ENCODE measurements at places on chromosomes 4 and X.
A peak's percentile ranks its signal among the peaks of the same experiment; 100 is the strongest.

DNA sequence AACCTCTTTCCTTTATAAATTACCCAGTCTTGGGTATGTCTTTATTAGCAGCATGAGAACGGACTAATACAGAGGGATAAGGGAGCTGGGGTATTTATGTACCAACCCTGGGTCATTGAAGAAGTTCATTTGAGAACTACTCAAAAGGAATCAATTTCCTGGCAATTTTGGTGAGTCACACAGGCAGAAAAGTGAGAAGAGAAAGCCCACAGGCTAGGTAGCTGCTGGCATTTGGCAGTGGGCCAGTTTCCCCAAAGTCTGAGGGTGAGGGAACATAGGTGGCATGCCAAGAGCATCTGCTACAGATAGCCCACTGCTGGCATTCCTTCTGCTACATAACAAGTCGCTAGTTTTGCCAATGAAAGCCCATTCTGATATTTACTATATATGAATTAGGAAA, 411.2 kb downstream of the MID1IP1 start:
- DNase-seq: no peak
- no peaks in the 10 kb centered on the region for H3K36me3 ChIP-seq
- H3K27me3 ChIP-seq: no peaks in the 10 kb centered on the region
- H3K4me3 ChIP-seq: no peak overlapping the region

DNA sequence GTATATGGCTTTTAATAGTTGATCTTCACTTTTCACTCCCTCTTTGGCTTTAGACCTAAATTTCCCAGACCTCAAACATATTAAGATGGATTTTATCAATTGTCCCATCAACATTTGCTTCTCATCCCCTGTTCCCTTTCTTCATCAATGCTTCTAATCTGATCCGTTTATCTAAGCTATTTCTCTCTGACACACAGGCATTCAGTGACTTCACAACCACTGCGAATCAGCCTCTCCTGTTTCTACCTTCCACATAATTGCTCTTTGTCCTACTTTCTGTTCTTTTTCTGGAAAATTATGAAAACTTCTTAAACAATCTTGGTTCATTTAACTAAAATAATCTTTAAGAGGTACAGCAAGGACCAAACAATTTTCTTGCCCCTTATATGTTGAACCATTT, 115.2 kb downstream of the GLRA3 start:
- DNase-seq: peak; percentile 13
- no peaks in the 10 kb centered on the region for H3K4me1 ChIP-seq
- no peak overlapping the region for H3K27ac ChIP-seq
- no peak overlapping the region for H3K4me3 ChIP-seq
- H3K36me3 ChIP-seq: no peaks in the 10 kb centered on the region

GRCh38 chr4:103410386-103410785, 212.2 kb upstream of the CENPE start:
- DNase-seq: no peak
- no peaks in the 10 kb centered on the region for H3K4me1 ChIP-seq
- H3K36me3 ChIP-seq: no peaks in the 10 kb centered on the region
- no peak overlapping the region for H3K27ac ChIP-seq

GRCh38 chr4:165738571-165738970, 134.5 kb upstream of the TLL1 start:
- no peaks in the 10 kb centered on the region for H3K27me3 ChIP-seq
- no peak overlapping the region for H3K27ac ChIP-seq
- no peak for DNase-seq

DNA sequence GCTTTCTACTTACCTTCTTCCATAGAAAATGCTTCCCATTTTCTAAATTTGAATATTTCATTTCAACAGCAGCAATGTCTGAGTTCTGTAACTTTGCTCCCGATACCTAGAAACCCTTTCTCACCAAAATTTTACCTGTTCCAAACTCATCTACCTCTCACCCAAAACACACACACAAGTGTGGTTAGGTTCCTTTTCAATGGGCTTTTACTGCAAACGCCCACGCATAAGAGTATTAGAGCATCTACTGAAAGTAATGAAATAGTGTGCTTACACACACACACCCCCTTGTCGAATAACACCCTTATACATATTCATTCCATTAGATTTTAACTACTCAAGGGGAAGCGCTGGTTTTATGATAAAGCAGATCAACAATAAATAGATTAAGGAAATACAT, 610.3 kb upstream of the AADAT start:
- H3K4me1 ChIP-seq: no peaks in the 10 kb centered on the region
- H3K36me3 ChIP-seq: no peaks in the 10 kb centered on the region
- no peaks in the 10 kb centered on the region for H3K27me3 ChIP-seq

DNA sequence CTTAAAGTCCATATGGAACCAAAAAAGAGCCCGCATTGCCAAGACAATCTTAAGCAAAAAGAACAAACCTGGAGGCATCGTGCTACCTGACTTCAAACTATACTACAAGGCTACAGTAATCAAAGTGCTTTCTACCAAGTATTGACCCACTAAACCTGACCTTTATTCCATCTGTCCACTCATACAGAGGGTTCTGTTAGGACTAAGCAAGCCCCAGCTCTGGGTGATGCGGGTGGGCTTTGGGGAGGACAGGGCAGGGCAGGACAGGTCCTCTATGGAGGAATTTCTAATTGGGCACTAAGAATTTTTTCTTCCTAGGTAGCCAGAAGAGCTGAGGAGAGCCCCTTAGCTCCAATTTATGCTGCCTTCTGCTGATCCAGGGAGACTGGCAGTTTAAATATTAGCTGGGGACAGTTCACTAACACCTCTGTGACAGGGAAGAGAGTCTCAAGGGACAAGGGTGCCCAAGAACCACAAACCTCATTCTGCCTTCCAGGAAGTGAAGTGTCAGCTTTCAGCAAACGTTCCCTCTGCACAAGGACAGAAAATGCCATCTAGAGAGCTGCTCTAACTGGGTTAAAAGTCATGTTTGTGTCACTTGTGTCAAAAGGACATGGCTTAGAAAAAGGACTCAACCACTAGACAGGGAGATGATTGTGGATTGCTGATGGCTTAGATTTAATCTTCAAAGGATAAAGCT, 143.2 kb downstream of the KIT start:
- H3K27ac ChIP-seq: no peak overlapping the region
- H3K27me3 ChIP-seq: no peaks in the 10 kb centered on the region
- no peaks in the 10 kb centered on the region for H3K36me3 ChIP-seq
- 0 out of 2 replicates have a peak, but pooled peaks cover 7% of the 10 kb centered on the region for H3K4me1 ChIP-seq
- H3K4me3 ChIP-seq: no peak overlapping the region

DNA sequence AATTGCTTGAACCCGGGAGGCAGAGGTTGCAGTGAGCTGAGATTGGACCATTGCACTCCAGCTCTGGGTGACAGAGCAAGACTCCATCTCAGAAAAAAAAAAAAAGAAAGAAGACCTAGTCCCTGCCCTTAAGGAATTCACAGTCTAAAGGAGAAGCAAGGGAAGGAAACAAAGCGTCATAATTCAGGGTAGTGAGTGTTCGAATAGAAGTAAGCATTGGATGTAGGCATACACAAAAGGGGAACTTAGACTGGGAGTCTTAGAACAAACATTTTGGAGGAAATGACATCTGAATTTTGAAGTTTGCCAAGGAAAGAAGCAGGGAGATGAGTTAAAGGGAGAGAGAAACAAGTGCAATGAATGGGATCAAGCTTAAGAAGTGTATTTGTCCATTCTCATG, 32.4 kb downstream of the PPM1K start:
- H3K36me3 ChIP-seq: no peaks in the 10 kb centered on the region
- no peaks in the 10 kb centered on the region for H3K4me1 ChIP-seq
- H3K4me3 ChIP-seq: no peak overlapping the region
- H3K27ac ChIP-seq: no peak overlapping the region
- DNase-seq: no peak
- H3K27me3 ChIP-seq: no peaks in the 10 kb centered on the region

DNA sequence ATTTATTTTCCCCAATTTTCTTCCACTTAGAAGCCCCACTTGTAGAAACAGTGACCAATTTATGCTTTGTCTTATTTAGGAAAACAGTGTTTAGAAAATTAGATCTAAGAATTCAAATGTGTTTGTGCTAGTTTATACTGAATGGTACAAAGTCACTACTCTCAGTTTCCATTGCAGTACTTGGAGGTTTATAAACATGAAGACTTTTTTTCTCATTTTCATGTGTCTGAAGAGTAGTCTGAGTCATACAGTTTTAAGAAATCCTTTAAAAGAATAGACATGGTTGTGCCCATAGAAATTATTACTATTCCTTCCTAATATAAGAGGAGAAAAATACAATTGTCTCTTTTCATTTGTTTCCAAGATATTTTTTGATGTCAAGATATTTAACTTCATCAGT, 458.7 kb downstream of the NAF1 start:
- H3K4me3 ChIP-seq: no peak overlapping the region
- H3K27ac ChIP-seq: no peak overlapping the region
- H3K36me3 ChIP-seq: no peaks in the 10 kb centered on the region
- H3K27me3 ChIP-seq: no peaks in the 10 kb centered on the region
- DNase-seq: no peak

DNA sequence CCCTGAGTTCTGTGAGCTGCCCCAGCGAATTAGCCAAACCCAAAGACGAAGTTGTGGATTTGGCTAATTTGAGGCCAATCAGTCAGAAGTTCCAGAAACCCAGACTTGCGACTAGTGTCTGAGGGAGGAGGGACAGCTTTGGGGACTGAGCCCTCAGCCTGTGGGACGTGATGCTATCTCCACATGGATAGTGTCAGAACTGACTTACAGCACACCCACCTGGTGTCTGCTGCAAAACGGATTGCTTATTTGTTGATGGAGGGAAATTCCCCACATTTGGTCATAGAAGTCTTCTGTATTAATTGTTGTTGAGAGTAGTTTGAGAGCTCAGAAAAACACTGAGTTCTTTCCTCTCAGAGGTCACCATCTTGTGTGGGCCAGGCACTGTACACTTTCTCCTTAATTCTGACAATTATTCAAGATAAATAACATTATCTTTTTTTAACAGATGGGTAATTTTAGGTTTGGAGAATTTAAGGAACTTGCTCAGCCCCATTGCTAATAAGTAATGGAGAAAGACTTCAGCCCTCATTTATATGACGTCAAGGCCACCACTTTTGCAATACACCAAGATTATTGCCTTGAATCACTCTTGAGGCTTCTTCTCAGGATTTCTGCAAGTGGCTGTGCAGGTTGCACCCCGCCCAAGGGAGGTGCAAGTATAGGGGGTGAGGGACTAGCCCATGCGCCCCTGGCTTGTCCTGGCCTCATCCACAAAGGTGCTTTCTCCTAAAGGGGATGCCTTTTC, 16.7 kb downstream of the CLRN2 start:
- no peak overlapping the region for H3K4me3 ChIP-seq
- DNase-seq: no peak
- no peak overlapping the region for H3K27ac ChIP-seq
- H3K36me3 ChIP-seq: no peaks in the 10 kb centered on the region

- no peak overlapping the region for H3K27ac ChIP-seq
- no peaks in the 10 kb centered on the region for H3K27me3 ChIP-seq
- H3K36me3 ChIP-seq: no peaks in the 10 kb centered on the region
- no peak overlapping the region for H3K4me3 ChIP-seq
- DNase-seq: no peak
Measured at GRCh38 chr4:94744850-94745249, 12.9 kb upstream of the BMPR1B start.

DNA sequence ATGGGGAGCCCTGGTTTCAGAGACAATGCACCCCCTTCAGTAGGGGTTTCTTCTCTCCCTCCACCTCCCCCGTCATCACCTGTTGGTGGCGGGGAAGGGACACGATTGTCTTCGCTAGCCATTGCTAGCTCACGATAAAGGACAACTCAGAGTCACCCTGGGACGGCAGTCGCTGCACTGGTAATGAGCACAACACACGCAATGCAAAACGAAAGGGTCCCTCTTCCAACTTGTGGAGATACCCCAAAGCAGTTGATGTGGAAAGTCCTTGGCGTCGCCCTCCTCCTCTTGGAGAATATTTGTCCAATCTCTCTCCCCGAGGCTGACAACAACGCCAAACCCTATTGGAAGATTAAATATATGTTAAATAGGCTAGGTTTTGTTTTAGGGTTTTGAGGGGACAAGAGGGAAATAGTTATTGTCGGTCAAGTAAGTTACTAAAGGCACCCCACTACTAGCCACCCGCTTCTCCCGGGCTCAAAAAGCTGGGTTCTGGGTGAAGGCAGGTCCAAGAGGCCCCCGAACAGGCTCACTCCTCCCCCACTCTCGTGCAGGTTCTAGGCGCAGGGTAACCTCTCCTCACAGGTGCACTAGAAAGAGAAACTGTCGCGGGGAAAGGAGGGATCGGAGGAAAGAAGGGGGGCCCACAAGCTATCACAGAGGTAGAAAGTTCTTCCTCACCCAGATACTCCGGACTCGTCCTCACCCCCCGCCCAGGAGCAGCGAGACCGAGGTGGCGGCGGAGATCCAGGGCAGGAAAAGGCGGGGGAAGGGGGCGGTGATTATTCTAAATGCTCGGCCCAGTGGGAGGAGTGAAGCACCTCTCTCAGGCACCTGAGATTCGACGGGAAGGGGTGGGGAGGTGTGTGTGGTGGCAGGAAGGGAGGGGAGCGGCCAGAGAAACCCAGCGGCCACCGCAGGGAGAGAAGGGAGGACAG, at the start of gene LRBA:
TSS of gene LRBA (minus strand) at position 764 of the 938 bp plus-strand sequence. CDS start at position 122, 642 bp downstream.
- peak; percentile 66 for DNase-seq
- no peak within 1 kb of the TSS for H3K27ac ChIP-seq
- H3K27me3 ChIP-seq: no peaks in the 10 kb centered on the region
- H3K4me3 ChIP-seq: peak within 1 kb of the TSS; percentile 88
- peaks cover 4% of the 10 kb centered on the region for H3K4me1 ChIP-seq
- H3K36me3 ChIP-seq: no peaks in the 10 kb centered on the region

DNA sequence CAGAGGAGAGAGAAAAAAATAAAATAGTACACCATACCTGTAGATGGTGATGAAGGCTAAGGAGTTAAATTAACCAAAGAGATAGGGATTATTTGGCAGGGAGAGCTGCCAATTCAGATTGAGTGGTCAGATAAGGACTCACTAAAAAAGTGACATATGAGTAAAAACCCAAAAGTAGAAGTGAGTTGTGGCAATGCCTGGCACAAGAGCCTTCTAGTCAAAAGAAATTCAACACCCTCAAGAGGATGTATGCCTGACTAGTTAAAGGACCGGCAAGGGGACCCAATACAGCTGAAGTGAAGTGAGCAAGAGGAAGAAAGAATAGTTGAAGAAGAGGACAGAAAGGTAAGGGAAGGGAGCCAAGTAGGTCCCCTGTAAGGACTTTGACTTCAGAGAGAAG, 34.9 kb downstream of the ELF2 start:
- no peak for DNase-seq
- H3K4me3 ChIP-seq: no peak overlapping the region
- H3K36me3 ChIP-seq: 0 out of 2 replicates have a peak, but pooled peaks cover 4% of the 10 kb centered on the region
- H3K27me3 ChIP-seq: no peaks in the 10 kb centered on the region

GRCh38 chr4:56972809-56973208, 4.6 kb downstream of the NOA1 start:
- H3K4me1 ChIP-seq: no peaks in the 10 kb centered on the region
- DNase-seq: no peak
- H3K36me3 ChIP-seq: peaks cover 35% of the 10 kb centered on the region
- H3K4me3 ChIP-seq: no peak overlapping the region
- no peaks in the 10 kb centered on the region for H3K27me3 ChIP-seq

GRCh38 chrX:110852180-110852579, 56.6 kb upstream of the CHRDL1 start:
- no peaks in the 10 kb centered on the region for H3K36me3 ChIP-seq
- peak; percentile 55 for DNase-seq
- no peaks in the 10 kb centered on the region for H3K27me3 ChIP-seq
- H3K27ac ChIP-seq: no peak overlapping the region
- no peak overlapping the region for H3K4me3 ChIP-seq

GRCh38 chr4:138576684-138577083, 334.5 kb upstream of the SLC7A11 start:
- peak; percentile 55 for DNase-seq
- H3K4me1 ChIP-seq: no peaks in the 10 kb centered on the region
- H3K4me3 ChIP-seq: no peak overlapping the region
- no peak overlapping the region for H3K27ac ChIP-seq

All from GM23248 (cell line).